ENCODE measurements at places on chromosomes 11 and 22.

DNA sequence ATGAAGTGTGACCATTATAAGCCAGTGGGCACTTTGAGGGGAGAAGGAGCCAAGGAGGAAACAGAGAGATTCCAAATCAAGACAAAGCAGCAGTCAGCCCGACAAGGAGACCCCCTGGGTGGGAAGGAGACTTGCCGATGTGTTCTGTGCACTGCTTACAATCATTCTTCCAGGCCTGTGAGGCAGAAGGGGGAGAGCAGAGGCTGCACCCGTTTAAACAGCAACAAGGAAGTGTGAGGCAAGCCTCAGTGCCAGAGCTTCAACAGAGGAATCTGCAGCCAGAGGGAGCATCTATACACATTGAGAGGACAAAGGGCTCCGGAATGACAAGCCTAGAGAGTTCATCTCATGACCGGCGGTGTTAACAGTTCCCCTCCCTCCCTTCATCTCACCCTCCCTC lies 121.1 kb downstream of the NXPE2 start:
- no peak overlapping the region for H3K4me3 ChIP-seq
- no peaks in the 10 kb centered on the region for H3K4me1 ChIP-seq
- DNase-seq, result no peak

- no peak overlapping the region for H3K27ac ChIP-seq
- DNase-seq, result no peak
- peaks cover 6% of the 10 kb centered on the region for H3K4me1 ChIP-seq
These were observed 90.4 kb downstream of the APIP start for GRCh38 chr11:34825670-34826383.

DNA sequence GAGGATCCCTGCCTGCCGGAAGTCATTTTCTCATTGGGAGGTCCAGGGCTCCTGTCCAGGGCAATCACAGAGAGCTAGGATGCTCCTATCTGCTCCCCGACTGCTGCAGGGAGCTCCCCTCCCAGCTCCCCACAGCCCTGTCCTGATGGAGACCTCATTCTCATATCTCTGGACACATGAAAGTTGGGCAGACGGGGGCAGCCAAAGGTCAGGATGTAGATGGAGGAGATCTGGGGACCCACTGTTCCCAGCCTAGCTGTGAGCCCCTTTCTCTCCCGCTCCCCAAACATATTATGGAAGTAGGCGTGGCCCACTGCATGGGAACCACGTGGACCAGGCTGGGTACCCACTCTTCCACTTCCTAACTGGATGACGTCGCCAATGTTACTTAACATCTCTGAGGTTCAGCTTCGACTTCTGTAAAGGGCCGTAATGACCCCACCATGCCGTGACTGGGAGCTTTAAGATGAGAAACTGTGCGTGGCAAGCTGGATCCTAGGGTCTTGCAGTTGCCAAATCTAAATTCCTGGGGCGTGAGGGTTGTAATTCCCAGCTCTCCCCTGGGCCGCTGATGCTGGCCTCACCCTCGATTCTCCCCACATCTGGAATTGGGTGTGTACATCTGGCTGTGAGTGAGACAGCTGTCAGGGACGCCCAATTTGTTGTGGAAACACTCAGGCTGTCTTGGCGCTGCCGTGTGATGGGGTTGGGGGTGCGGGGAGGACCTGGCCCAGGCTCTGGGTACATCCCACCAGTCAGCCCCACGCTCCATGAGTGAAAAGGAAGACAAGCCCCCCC lies 1.8 kb downstream of the CDC42EP2 start:
- no peak overlapping the region for H3K27ac ChIP-seq
- no peak overlapping the region for H3K4me3 ChIP-seq

DNA sequence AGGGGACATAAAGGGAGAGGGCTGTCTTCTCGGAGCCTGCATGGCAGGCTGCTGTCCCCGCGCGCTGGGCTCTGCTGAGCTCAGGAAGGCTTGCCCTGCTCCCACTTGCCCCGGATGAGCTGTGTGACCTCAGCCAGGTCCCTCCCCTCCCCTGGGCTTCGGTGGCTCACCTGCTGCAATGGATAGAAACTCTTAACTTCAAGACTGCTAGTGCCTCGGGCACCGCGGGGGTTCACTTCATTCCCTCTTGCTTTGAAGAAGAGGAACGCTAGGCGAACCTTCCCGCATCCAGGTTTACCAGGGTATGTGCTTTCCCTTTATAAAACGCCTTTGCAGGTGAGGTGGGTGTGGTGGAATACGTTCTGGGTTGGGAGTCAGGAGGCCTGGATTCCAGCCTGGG lies 115.0 kb downstream of the PHF21B start:
- no peak overlapping the region for H3K27ac ChIP-seq
- H3K4me1 ChIP-seq, result no peaks in the 10 kb centered on the region
- no peak overlapping the region for H3K4me3 ChIP-seq
- DNase-seq, result no peak
- no peaks in the 10 kb centered on the region for H3K36me3 ChIP-seq

DNA sequence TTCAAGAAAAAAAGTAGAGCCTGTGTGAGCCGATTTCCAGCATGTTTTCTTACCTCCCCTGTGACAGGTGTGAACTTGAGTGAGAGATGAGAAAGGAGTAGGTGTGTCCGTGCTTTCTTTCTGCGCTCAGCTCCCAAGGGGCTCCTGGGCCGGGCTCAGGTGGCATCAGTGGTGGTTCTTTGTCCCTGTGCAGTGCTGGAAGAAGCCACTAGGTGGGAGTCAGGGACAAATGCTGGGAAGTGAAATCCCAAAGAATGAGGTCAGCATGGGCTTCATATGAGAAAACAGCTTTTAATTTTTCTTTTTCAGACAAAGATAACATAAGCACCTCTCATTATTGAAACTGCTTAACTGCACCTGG lies 57.8 kb downstream of the PPFIBP2 start:
- H3K4me3 ChIP-seq, result no peak overlapping the region
- H3K4me1 ChIP-seq, result peaks cover 13% of the 10 kb centered on the region
- peak; percentile 77 for DNase-seq
- H3K27me3 ChIP-seq, result no peaks in the 10 kb centered on the region

DNA sequence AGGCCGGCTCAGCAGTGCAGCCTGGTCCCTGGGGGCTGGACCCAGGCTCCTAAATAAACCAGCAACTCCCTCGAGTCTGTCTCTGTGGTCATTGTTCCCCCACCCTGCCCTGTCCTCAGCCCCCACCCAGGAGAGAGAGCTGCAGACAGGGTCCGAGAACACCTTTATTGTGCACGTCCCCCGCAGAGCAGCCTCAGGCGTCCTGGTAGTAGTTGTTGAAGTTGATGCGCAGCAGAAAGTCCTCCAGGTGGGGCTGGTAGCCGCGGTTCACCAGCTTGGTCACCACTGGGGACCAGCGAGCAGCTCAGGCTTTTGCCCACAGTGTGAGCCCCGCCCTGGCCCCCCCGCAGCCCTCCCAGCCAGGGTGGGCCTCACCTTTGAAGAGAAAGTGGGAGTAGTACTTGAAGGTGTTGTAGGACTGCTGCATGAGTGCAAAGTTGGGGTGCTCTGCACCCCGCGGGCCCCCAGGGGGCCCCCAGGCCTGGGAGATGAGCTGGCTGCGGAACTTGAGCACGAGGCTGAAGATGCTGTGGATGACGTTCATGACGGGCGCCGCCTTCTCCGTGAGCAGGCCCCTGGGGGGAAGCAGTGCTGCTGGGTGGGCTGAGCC lies 16.8 kb downstream of the SELENOO start:
- peaks cover 32% of the 10 kb centered on the region for H3K36me3 ChIP-seq
- H3K27me3 ChIP-seq, result no peaks in the 10 kb centered on the region
- H3K4me3 ChIP-seq, result no peak overlapping the region
- peak overlapping the region; percentile 8 for H3K27ac ChIP-seq
- no peak for DNase-seq

GRCh38 chr11:88680806-88681205 lies 343.3 kb upstream of the CTSC start:
- no peaks in the 10 kb centered on the region for H3K27me3 ChIP-seq
- no peak for DNase-seq
- H3K27ac ChIP-seq, result no peak overlapping the region
- no peak overlapping the region for H3K4me3 ChIP-seq
- no peaks in the 10 kb centered on the region for H3K36me3 ChIP-seq

GRCh38 chr11:78770931-78771330 lies 196.3 kb upstream of the NARS2 start:
- H3K36me3 ChIP-seq, result peaks cover 4% of the 10 kb centered on the region
- H3K27me3 ChIP-seq, result no peaks in the 10 kb centered on the region
- DNase-seq, result no peak
- H3K4me1 ChIP-seq, result no peaks in the 10 kb centered on the region

DNA sequence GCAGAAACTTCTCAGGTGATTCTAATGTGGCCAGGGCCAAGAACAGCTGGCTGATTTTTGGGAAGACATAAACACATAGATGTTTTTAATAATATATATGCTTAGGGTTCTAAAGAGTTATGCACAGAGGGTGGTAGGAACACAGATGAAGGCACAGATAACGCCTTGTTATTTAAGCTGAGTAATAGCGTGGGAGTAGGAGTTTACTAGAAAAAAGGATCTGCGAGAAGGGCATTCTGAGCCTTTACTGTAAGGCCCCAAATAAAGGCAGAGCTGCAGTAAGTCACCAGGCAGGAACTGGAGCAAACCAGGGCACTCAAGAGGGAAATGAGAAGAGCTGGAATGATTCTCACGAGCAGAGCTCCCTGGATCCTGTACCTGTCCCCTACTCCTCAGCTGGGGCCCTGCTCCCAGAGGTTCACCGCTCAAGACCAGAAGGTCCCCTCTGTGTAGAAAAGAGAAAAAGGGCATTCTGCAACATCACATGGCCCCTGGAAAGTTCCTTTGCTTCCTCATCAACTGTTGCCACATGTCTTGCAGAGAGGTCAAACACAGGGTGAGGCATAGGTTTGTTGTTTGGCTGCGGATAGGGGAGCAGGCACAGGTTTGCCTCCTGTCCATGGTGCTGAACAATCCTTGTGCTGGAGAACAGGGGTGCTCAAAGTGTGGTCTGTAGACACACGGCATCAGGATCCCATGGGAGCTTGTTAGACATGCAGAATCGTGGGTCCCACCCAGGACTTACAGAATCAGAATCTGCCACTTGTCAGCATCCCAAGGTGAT lies 125.7 kb downstream of the TENM4 start:
- no peaks in the 10 kb centered on the region for H3K27me3 ChIP-seq
- no peaks in the 10 kb centered on the region for H3K36me3 ChIP-seq
- DNase-seq, result peak; percentile 80
- H3K4me1 ChIP-seq, result no peaks in the 10 kb centered on the region
- H3K27ac ChIP-seq, result no peak overlapping the region

- DNase-seq, result no peak
- no peaks in the 10 kb centered on the region for H3K27me3 ChIP-seq
- no peak overlapping the region for H3K27ac ChIP-seq
- H3K4me1 ChIP-seq, result no peaks in the 10 kb centered on the region
- no peak overlapping the region for H3K4me3 ChIP-seq
These were observed 152.4 kb upstream of the ZC3H12C start for GRCh38 chr11:109940816-109941215.

DNA sequence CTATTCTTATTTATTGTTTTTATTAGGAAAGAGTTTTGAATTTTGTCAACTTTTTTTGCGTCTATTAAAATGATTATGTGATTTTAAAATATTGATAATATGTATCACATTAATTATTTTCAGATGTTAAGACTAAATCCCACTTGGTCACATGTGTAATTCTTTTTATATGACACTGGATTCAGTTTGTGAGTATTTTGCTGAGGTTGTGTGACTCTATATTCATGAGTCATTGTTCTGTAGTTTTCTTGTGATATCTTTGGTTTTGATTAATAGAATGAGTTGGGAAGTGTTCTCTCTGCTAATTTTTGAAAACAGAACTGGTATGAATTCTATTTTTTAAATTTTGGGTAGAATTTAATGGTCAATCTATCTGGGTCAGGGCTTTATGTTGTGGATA lies 317.9 kb downstream of the ETS1 start:
- DNase-seq, result no peak
- no peaks in the 10 kb centered on the region for H3K36me3 ChIP-seq
- no peaks in the 10 kb centered on the region for H3K4me1 ChIP-seq
- no peak overlapping the region for H3K27ac ChIP-seq
- peaks cover 17% of the 10 kb centered on the region for H3K27me3 ChIP-seq

DNA sequence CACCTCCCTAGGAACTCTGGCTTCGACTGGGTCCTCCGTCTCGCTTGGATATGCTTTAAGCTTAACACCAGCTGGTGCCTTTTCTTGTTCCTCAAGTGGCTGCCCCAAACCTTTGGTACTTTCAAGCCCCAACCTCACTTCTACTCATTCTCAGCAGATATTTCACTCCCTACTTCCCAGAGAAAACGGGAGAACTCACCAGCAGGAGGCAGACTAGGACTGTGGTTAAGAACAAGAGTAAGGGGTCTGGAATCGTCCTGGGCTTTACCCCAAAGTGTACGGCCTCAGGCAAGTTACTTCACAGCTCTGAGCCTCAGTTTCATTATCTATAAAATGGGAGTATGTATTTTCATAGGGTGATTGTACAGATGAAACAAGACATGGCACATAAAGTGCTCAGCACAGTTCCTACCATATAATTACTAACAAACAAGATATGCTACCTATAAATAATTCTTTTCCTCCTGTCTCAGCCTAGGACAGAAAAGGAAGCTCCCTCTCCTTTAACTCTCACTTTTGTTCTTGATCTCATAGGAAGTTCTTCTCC lies 37.8 kb downstream of the PAMR1 start:
- no peaks in the 10 kb centered on the region for H3K4me1 ChIP-seq
- no peak overlapping the region for H3K27ac ChIP-seq
- peak; percentile 62 for DNase-seq
- no peaks in the 10 kb centered on the region for H3K36me3 ChIP-seq
- H3K27me3 ChIP-seq, result peaks cover 5% of the 10 kb centered on the region
- H3K4me3 ChIP-seq, result no peak overlapping the region

GRCh38 chr11:48052183-48053044 lies 72.1 kb downstream of the PTPRJ start:
- H3K4me3 ChIP-seq, result no peak overlapping the region
- no peaks in the 10 kb centered on the region for H3K36me3 ChIP-seq
- peak; percentile 82 for DNase-seq
- peaks cover 14% of the 10 kb centered on the region for H3K4me1 ChIP-seq

DNA sequence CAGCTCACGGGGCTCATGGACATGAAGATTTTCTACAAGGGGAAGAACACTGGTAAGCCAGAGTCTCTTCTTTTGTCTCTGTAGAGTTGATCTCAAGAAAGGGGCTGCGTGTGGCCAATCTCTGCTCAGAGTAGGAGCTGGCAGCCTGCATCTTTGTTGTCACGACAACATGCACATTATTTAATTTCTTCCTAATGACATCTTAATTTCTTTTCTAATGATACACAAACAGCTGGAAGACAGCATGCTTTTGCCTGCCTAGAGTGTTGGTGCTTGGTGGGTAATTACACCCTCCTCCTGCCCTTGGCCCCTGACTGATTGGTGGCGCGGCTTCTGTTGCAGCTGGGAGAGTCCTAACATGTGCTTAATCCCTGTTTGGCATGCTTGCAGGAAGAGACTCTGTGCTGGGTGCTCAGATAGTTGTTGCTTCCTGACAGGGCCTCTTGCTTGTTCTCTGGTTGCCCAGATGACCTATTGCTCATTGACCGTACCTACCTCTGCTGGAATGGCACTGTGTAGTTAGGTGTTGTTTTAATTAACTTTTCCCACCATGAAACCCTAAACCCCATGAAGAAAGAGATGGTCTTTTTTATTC lies 106.9 kb upstream of the SORL1-AS1 start:
- no peak overlapping the region for H3K4me3 ChIP-seq
- peaks cover 14% of the 10 kb centered on the region for H3K4me1 ChIP-seq
- H3K27me3 ChIP-seq, result no peaks in the 10 kb centered on the region
- no peak for DNase-seq

- H3K27me3 ChIP-seq, result no peaks in the 10 kb centered on the region
- DNase-seq, result no peak
- no peak overlapping the region for H3K4me3 ChIP-seq
- H3K36me3 ChIP-seq, result no peaks in the 10 kb centered on the region
- H3K4me1 ChIP-seq, result no peaks in the 10 kb centered on the region
These were observed 22.2 kb downstream of the ZNF280B start for GRCh38 chr22:22486132-22486899.

Data from cardiac muscle cell (in vitro differentiated cells and primary cell).